ENCODE measurements at places on chromosomes 6 and 20.
A peak's percentile ranks its signal among the peaks of the same experiment; 100 is the strongest.

DNA sequence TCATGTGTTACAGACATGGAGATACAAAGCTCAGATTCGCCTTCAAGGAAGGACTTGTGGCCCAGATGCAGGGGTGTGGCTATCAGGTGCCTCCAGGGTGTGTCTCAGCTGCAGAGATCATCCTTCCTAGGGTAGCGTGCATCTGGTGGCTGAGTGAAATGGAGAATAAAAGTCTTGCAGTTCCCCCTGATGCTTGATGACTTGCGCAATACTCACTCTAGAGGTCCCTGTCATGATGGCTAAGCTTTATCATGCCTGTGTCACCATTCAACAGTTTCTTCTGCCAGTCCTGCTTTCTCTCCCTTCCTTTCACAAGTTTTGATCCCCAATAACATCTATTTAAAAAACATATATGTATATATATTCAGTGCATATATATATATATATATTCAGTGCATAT, 228.1 kb downstream of the PAX1 start:
- DNase-seq = no peak

GRCh38 chr6:48113130-48113529, 2.1 kb upstream of the PTCHD4 start:
- no peak for DNase-seq

DNA sequence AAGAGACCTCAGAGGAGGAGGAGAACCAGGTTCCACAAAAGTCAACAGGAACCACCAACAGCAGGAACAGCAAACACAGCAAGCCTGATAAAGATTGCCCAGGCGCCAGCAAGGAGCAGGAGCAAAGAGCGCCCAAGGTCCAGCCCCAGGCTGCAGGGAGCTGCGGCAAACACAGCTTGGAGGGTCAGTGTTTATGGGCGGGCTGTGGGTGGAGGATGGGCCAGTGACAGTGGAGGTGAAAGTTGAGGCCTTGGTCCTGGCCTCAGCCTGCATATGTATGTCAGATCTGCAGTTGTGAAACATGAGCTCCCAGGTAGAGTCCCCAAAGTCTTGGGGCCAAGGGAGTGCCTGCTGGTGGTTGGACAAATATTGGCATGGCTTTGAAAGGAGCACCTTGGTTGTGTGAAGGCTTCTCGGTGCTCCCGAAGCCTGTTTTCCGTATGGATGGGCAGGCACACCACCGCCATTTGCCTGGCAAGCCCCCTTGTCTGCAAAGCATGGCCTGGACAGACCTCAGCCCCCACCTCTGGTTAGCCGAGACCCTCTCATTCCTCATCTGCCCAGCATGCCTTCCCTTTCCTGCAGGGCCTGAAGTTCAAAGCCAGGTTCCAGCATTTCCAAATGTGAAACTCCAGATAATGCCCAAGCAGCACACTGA, 2.0 kb upstream of the CAPN11 start:
- DNase-seq = no peak

- no peak for DNase-seq
Measured at GRCh38 chr6:116376149-116376548, 5.4 kb downstream of the DSE start.

- no peak for DNase-seq
Measured at GRCh38 chr6:25008707-25009392, 73.1 kb upstream of the RIPOR2 start.

- no peak for DNase-seq
Measured at GRCh38 chr6:71239694-71240093, 48.9 kb upstream of the OGFRL1 start.

DNA sequence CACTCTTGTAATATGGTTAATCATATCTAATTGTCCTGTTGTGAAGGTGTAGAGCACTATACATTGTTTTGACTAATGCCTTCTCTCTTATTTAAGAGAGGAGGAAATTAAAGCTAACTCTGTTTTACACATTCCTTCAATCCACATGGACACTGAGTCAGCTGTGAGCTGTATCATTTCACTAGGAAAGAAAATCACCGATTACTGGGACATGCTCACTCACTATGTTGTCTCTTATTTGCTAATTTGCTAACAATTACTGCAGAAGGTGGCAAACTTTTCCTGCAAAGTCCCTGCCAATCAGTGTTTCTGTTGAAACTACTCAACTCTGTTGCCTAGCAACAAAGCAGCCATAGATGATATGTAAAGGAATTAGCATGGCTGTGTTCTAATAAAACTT, 98.2 kb downstream of the BCAS1 start:
- DNase-seq = no peak

- no peak for DNase-seq
Measured at GRCh38 chr6:14722001-14722562, 523.8 kb upstream of the JARID2 start.

DNA sequence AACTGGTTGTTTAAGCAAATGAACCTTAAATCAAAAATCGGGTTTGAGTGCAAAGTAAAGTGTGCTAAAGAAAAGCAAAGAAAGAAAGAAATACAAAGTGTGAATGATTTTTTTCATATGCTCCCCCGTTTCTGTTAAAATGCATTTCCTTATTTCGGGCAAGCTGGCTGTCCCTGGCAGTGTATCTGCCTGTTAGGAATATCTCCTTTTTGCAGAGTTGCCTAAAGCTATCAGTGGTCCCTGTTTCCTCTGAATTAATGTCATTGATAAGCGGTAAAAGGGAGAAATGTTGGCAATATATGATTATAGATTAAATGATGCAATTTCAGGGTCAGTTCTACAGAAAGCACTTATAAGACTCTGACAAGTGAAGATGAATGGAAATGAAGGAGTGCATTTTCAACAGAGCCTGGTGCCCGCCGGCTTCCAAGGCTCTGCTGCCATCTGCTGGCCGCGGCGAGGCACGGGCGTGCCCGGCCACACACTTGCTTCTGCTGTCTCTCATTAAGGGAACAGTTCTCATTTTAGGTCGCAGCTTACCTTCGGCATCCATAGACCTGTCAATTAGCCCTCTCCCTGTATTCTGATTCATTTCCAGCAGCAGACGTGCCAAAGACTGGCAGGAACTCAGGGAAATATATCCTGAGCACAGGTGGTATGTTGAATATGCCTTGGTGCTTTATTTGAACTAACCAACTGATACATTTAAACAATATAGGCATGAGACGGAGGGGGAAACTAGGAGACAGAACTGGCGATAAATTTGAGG, 381.9 kb downstream of the C6orf118 start:
- peak; percentile 74 for DNase-seq

DNA sequence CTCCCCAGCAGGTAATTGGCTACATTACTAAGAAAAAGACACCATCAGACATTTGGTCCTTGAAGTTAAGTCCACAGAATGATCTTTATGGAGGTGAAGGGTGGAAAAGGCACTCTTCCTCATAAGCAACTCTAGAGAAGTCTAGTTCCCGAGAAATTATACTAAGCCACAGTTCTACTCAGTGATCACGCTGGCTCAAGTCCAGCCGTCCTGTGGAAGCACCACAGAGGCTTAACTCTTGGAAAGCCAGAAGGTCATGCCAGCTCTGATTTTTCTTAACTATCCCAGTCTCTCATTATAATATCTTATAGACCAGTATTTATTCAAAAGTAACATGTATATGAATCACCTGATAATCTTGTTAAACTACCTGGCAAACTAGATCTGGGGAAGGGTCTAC, 258.5 kb downstream of the EYA4 start:
- no peak for DNase-seq

DNA sequence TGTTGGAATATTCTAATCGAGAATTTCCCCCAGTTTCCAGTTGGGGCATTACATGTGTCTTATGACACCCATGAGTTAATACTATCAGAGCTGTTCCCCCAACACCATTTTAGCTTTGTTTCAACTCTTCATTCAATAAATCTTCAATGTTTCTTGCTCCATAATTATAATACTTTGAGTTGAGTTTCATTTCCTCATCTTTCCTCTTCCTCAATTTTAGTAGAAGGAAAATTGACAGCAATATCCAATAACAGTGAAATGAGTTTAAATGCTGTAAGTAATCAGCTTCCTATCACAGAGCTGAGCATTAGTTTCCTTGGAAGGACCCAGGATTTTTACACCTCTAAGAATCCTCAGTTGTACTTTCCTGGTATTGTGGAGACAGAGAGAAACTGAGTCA, 1.0 kb upstream of the STMND1 start:
- DNase-seq = no peak

DNA sequence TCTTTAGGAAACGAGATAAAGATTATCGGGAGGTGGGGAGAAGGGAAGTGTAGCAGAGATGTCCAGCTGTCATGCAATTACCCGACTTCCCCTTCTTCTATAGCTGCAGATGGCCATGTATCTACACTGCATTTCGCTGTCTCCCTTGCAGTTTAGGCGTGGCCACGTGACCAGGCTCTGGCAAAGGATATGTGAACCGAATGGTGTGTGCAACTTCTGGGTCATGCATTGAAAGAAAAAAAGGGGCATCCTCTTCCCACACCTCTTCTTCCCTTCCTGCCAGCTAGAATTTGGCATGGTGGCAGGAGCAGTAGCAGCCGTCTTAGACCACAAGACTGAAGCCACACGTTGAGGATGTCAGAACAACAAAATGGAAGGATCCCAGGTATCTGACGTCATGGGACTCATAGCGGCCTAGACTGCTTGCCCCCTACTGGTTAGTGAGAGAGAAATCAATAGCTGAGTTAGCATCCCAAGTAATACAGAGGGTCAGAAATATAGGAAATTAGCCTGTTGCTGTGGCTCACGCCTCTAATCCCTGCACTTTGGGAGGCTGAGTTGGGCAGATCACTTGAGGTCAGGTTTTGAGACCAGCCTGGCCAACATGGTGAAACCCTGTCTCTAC, 32.8 kb downstream of the TCF15 start:
- DNase-seq = no peak

GRCh38 chr20:61726979-61727378, 338.7 kb downstream of the TAF4 start:
- DNase-seq = no peak

Measured in GM13977 (cell line).